ENCODE measurements at places on chromosomes 3 and 15.

- DNase-seq: no peak
Observed at GRCh38 chr3:69092030-69092516, 7.3 kb downstream of the ARL6IP5 start.

- DNase-seq: no peak
Observed at GRCh38 chr3:84835366-84835765, 123.4 kb upstream of the CADM2 start.

- DNase-seq: no peak
Observed at GRCh38 chr3:53142986-53143385, 12.8 kb upstream of the RFT1 start.

DNA sequence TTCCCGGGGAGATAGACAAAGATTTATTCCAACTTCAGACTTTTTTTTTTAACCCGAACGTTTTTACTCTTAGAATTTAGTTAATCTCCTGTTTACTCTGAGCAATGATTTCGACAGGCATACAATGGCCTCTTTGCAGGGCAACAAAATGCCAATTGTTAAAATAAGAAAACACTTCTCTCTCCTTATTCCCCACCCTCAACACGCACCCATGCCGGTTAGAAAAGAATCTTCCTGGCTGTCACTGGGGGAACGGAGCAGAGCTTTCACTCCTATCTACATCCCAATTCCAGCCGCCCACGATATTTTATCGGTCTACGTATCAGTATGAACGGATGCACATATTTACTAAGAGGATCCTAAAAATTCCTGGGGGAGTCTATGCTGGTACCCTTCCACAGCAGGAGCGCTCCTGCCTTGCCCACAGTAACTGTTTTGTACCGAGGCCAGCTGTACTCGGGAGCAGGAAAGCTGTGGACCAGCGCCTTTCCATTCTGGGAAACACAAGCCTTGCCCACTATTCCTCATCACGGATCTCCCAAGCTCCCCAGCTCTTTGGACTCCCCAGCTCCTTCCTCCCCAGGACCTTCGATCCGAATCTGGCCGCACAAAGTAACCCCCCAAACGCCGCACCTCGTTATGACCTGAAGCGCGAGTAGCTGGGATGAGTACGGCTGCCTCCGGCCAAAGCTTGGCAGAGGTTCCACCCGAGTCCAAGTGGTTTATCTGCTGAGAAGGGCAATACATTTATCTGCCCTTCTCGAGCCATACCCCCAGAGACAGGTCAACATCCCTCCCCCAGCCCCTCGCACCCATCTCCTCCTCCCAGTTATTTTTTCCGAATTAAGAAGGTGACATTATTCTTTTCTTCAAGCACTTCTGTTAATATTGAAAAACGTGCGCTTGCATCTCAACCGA, 2.2 kb upstream of the FOXB1 start:
- DNase-seq: no peak

DNA sequence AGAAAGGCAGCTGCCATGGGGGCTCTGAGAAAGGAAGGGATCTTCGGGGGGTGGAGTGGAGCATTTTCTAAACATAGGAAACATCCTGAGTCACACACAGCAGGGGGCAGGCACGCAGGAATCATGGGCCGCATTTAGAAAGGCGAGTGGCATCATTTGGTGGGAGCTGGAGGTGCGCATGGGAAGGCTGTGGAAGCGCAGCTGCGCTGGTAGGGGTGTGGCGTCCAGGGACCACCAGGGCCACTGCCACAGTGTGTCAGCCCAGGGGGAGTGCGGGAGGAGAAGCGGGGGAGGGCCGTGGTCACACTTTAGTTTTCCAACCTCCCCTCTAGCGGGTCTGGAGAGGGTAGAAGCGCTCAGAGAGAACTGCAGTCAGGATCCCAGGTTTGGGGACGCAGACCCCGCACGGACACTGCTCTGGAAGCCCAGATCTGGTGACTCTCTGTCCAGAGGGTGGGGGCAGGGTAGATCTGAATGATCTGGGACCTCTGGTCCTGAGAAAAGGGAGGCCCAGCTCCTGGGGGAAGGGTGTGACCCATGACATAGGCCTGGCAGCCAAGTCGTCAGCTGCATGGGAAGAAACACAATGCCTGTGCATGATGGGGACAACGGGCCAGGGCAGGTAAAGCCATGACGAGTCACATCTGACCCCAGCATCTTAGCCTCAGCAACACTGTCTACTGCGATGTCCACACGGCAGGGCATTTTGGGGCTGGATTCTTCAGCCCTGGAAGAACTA, 88.0 kb upstream of the IQSEC1 start:
- no peak for DNase-seq

- DNase-seq: no peak
Observed at GRCh38 chr3:82409842-82410241, 648.4 kb upstream of the GBE1 start.

GRCh38 chr15:78200276-78200930, 34.0 kb downstream of the ACSBG1 start:
- no peak for DNase-seq

GRCh38 chr3:58408906-58409305, 24.7 kb downstream of the PDHB start:
- no peak for DNase-seq

- no peak for DNase-seq
Observed at GRCh38 chr3:71537211-71537611, 46.3 kb downstream of the FOXP1 start.

DNA sequence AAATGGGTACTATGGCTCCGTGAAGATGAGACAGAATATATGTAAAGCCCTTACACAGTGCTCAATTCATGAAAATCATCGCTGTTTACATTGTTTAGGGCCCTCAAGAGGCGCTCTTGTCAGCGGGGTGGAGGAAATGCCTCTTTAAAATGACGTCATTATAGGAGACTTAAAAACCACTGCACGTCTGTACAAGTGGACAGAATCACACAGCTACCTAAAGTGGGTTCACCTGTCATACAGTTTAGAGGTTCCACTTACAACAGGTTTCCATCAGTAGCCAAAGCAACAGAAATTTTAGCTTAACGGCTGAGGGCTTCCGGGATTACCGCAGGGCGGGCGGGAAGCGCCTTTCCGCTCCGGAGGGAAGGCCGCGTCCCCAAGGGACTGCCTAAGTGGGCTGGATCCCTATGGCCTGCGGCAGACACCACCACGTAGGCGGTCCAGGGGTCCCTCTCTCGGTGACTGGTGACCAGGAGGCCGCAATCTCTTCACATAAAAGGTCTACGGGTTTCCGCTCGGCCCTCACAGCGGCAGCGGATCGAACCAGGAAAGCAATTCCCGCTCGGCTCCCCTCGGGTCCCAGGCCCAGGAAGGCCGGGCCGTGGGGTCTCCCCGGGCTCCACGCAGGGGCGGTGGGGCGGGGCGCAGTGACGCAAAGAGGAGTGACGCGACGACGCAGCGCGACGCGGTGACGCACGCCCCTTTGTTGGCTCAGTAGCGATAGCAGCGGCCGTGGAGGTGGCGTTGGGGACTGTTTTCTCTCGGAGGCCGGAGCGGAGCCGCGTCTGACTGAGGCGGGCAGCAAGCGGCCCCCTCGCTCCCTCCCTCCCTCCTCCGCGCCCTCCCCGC, at the start of gene ARIH1:
Gene ARIH1, plus strand, starts transcription at position 717 of the 852 bp plus-strand sequence. CDS start 310 bp downstream, outside the sequence.
- peak; percentile 96 for DNase-seq

GRCh38 chr3:83321891-83322290, 1560.4 kb upstream of the GBE1 start:
- no peak for DNase-seq

DNA sequence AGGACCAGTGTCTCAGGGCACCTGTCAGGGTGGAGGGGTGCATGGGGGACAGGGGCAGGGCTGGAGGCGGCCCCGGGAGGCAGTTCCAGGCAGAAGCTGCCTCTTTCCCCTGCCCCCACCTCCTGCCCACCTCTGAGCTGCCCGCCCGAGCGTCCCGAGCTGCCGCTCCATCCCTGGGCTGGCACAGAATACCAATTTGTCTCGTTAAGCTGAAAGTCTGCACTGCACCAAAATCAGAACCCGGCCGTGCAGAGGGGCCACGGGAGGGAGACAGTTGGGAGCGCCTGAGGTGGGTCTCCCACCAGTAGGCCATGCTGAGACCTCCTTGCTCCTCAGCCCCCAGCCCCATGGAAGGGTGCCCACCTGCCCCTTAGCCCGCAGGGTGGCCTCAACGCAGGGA, 1.3 kb upstream of the ATP2B2 start:
- DNase-seq: no peak

GRCh38 chr3:125023833-125024555, 31.8 kb downstream of the HEG1 start:
- DNase-seq: no peak

DNA sequence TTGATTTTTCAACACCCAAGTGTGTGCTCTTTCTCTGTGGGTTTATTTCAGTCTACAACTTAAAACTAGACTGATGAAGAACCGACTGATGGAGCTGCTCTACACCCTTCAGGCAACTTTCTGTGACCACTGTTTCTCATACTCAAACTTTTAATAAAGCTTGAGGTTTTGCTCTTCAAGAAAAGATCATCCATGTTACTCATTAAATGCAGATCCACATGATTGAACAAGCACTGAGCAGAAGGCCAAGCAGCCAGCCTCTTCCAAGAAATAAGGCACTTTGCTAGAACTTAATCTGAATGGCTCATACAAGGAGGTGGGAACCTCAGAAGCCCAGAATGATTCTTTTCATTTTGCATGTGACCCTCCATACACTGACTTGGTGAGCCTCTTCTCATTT, 8.7 kb downstream of the SLC27A2 start:
- no peak for DNase-seq

DNA sequence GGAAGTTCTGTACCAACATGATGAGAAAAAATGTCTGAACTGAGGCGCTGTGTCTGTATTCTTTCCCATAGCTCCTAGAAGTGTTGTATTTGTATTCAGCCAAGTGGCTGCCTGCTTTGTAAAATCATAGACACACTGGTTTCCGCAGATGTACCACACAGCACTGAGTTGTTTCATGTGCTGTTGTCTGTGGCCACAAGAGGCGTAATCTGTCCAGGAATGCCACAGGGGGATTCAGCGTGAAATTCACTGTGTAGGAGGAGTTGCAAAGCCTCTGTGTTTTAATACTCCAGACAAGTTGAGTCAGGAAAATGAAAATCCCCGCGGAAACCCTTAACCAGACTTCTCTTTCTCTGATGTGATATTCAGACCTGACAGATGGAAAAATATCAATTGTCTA, 462.2 kb downstream of the NSUN3 start:
- DNase-seq: no peak

DNA sequence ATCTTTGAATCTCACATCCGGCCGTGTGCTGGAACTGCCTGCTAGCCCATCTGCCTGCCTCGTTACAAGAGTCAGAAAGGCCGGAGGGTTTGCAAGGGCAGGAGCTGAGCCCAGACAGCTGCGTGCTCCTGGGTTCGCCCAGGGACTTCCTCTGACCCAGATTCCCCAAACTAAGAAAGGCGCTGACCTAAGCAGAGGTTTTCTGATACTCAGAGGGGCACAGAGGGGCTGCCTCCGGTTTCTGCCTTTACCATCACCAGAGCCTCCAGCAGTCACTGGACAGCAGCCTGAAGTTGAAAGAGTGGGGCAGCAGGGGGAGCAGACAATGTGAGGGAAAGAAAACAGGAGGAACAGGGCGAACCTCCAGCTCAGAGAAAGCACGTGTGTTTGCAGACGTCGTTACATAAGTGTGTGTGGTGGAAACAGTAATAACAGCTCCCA, 33.4 kb upstream of the RAD18 start:
- no peak for DNase-seq

DNA sequence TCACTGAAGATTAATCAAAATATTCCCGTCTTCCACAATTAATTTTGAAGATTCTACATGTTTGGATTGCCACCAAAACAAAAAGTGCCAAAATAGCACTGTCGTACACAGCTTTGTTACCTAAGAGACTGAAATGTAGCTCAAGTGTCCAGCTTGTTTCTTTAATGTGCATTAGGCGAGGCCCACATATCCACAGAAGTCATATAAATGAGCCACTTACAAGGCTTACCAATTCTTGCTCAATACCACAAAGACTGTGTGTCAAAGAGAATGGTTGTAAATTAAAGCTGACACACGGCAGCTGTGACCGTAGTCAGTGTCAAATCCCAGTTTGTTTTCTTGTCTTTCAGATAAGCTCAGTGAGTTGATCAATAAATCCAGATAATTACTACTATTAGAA, 639.4 kb upstream of the TBL1XR1 start:
- DNase-seq: no peak

DNA sequence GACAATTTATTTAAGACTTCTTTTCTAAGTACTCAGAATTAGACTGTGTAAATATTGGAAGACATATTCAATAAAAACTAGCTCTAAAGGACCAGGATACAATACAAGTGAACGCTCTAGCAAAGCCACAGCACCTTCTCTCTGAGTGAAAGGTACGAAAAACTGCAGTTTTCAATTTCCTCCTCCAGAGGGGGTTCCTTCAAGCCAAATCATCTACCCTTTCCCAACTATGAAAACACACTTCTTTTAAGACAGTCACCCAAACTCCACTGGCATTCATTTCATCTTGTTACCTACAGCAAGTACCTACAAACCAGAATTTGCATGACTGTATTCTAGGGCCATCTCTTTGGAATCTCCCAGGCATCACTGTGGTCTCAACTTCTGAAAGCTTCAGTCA, 165.8 kb downstream of the ERC2 start:
- DNase-seq: no peak

- DNase-seq: no peak
Observed at GRCh38 chr3:116517308-116517707, 72.0 kb upstream of the LSAMP start.

DNA sequence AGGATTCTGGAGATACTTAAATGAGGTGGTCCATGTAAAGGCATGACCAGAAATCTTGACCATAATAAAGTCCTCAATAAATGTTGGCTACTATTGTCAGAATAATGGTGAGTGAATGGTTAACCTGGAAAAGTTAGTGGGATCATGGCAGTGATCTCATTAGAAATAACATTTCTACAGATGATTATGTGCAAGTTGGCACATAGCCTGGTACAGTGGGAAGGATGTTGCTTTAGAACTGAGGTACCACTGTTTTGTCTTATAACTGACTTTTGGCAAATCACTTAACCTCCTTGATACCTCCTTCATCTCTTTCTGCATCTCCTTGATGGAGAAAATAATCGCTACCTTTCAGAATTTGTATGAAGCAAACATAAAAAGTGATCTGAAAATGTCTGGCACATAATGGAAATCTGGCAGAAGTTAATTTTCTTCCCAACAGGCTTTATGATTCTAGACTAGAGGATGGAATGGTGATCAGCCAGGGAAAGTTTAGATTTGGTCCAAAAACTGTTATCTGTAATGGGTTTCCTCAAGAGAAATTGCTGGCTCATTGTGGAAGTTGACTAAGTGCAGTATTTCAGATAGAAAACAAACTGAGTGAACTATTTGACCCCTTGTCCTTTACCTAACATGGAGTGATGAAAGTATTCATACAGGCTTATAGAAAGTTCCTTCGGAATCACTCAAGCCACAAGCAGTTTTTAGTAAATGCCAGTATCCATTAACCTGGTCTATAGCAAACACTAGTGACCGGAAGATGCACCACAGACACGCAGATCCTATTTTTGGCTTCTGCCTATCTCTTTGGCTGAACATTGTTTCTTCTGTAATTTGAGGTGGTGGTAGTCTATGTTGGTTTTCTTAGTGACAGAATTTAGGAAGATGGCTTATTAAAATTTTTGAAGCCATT, 449.6 kb upstream of the TGFBR2 start:
- DNase-seq: no peak

- DNase-seq: no peak
Observed at GRCh38 chr15:45469441-45469840, 53.1 kb downstream of the SLC30A4 start.

- DNase-seq: no peak
Observed at GRCh38 chr15:36448418-36448817, 131.0 kb upstream of the CDIN1 start.
